ENCODE measurements at places on chromosomes 12 and 14.

GRCh38 chr12:114266536-114266935 lies 139.4 kb downstream of the TBX5 start:
- DNase-seq = no peak

- peak; percentile 96 for DNase-seq
Observed at GRCh38 chr12:14514946-14515345, 52.7 kb downstream of the PLBD1 start.

DNA sequence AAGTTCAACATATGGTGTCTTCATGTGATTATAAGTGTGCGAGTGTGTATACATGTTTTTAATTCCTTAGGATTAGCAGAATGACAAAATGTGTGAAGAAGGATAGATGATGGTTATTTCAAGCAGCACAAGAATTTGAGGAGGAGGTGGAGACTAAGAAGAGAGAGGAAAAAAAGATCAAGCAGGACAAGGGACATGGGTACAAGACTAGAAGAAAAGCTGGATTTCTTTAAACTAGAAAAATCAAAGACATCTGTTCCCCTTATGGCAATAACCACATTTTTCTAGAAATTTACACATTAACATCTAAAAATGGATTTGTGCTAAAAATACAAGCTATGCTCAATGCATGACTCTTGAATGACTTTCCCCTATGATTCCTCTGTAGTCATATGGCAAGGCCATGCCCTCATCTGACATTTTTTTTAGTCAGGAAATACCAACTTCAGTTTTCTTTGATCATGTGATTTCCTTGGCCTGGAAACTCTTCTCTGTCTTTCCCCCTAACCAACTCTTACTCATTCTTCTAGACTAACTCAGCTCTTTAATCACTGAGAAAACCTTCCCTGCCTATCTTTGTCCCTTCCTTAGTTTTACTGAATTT lies 435.8 kb downstream of the NRXN3 start:
- DNase-seq = peak; percentile 76

GRCh38 chr12:75704208-75704607 lies 192.8 kb upstream of the KRR1 start:
- no peak for DNase-seq

DNA sequence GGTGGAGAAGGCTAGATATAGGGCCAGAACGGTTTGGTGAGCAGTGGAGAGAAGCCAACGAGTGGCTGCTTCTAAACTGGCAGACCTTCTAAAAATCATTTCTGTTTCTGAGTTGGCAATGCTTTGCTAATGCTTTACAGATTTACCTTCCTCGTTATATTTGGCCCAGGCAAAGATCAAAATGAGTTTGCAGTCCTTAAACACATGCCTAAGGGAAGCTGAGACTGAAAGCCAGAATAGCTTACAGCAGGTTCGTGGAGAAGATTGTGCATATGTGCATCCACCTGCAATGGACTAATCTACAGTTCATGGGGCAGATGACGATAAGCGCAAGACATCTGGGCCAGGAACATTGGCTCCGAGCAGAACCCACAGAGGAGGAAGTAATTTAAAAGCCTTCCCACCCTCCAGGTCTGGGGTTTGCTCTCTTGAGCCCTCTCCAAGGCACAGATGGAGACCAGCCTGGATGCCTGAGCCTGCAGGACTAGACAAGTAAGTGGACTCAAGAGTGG lies 99.4 kb downstream of the NINJ2 start:
- DNase-seq = no peak

DNA sequence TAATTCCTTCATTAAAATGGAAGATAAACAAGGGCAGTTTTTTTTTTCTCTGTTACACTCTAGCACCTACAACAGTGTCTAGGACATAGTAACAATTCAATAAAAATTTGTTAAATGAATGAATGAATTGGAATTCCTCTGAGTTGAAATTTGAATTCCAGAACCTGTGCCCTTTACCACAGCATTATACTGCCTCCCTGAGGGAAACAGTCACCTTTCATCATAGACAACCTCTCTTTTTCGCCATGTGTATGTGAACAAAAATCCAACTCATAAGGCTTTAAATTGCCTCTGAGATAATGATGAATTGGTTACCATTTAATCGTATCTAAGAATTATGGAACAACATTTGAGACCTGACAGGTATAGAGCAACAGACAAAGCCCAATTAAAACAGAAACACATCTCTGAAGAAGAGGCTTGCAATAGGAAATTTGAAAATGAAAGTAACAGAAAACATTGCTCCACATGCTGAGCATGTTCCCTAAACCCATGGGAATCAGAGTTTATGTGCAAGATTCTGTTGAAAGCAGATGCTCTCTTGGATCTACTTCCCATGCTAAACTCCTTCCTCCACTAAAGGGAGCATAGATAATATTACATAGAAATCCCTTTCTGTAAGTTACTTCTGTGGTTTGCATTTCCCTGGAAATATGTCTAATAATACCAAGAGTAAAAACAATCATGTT lies 657.8 kb downstream of the GALC start:
- peak; percentile 4 for DNase-seq

DNA sequence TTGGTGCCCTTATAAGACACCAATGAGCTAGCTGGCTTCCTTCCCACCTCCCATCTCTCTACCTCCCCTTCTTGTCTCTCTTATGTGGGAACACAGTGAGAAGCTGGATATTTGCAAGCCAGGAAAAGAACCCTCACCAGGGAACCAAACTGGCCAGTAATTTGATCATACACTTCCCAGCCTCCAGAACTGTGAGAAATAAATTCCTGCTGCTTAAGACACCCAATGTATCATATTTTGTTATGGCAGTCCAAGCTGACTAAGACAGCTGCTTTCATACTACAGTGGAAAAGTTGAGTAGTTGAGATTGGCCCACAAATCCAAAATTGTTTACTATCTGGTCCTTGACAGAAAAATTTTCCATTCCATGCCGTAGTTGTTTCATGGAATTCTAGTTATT lies 269.0 kb downstream of the KCNH5 start:
- no peak for DNase-seq

DNA sequence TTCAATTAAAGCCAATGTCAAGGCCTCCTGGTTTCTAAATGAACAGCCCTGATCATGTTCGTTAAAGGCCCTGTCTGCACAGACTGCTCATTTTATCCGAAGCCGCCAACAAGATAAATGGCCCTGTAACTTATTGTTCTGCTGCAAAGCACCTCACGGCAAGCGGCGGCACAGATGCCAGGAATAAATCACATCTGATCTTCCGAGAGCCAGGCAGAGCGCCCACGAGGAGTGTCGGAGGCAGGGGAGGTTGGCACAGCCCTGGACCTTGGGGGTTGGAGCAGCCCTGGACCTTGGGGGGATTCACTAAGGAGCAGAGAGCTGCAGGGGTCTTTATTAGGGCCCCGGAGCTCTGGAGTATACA lies 110.5 kb downstream of the SCARB1 start:
- no peak for DNase-seq

- no peak for DNase-seq
Observed at GRCh38 chr14:24465368-24465767, 22.8 kb upstream of the SDR39U1 start.

DNA sequence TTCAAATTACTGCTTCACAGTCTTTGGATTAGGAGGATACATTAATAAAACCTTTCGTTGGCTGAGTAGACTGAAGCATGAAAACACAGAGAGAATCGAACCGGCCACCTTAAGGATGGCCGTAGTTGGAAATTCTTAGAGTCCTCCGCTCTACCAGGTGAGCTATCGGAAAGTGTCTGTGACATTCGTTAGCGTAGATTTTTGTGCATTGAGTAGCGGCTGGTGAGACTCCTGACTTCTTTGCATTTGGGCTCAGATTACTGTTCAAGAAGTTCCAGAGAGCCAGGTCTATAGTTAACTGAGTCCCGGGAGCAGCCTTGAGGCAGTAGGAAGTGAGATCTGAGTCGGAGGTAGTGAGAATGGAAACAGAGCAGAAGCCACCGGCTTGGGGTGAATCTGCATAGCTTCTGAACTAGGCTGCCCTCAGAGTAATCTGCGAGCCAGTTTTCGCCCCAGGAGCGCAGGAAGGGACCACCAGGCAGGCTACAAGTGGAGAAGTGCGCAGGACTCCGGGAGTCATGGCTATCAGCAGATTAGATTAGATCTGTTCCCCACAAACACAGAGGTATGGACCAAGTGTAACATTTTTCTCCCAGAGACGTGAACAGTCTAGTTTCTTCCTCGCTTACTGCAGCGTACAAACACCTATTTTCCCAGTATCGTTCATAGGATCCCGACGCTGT lies 11.0 kb downstream of the OR6S1 start:
- peak; percentile 74 for DNase-seq

DNA sequence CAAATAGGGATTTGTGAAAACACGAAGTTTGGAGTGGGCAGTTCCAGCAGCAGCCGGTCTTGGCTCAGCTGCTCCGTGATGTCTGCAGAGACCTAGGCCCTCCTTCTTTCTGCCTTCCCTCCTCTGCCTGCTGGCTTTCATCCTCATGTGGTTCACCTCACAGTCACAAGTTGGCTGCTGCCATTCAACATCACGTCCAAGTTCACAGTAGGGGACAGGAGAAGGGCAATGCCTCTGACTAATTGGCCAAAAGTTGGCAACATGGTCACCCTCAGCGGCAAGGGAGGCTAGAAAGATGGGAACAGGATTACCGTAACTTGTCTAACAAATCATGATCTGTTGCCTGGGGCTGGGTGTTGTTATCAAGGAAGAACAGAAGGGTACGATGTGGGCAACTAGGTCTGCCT lies 7.8 kb upstream of the CACNA2D4 start:
- no peak for DNase-seq

GRCh38 chr12:25362646-25363045 lies 111.9 kb upstream of the KRAS start:
- no peak for DNase-seq

DNA sequence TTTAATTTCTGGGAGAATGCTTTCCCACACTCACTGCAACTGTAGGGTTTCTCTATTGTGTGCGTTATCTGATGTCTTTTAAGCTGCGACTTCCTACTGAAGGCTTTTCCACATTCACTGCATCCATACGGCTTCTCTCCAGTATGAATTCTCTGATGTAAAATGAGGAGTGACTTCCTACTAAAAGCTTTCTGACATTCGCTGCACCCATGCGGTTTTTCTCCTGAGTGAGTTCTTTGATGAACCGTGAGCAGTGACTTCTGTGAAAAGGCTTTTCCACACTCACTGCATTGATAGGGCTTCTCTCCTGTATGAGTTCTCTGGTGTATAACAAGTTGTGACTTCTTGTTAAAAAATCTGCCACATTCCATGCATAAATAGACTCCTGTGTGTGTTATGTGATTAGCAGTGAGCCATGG lies 29.7 kb downstream of the ZNF605 start:
- DNase-seq = no peak

DNA sequence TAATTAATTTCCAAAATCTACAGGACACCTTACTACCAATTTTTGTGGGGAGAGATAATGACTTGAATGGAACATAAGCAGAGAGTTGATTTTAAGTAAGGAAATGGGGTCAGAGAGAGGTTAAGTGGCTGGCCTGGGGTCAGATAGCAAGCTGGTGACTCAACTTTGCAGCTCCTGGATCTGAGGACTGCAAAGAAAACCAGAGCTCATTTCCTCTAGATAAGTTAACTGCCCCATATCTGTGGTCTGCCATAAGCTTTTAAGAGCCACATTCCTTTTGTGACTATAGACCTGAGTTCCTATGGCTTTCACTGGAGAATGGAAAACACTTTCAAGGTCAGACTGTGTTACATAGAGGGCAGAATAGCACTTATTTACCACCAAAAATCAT lies 201.2 kb upstream of the PRICKLE1 start:
- DNase-seq = peak; percentile 13

DNA sequence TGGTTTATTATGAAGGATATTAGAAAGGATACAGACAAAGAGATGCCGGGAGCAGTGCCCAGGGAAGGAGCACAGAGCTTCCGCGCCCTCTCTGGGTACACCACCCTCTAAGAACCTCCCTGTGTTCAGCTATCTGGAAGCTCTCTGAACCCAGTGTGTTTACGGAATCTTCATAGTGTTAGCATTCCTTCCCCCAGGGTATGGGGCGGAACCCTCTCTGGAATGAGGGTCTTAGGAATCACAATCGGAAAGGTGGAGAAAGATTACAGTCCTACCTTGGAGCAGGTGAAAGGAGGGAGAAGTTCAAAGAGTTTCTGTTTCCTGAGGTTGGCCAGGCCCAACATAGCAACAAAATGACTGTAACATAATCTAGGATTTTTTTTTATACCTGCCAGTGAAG lies 6.8 kb upstream of the NUDT4 start:
- no peak for DNase-seq

DNA sequence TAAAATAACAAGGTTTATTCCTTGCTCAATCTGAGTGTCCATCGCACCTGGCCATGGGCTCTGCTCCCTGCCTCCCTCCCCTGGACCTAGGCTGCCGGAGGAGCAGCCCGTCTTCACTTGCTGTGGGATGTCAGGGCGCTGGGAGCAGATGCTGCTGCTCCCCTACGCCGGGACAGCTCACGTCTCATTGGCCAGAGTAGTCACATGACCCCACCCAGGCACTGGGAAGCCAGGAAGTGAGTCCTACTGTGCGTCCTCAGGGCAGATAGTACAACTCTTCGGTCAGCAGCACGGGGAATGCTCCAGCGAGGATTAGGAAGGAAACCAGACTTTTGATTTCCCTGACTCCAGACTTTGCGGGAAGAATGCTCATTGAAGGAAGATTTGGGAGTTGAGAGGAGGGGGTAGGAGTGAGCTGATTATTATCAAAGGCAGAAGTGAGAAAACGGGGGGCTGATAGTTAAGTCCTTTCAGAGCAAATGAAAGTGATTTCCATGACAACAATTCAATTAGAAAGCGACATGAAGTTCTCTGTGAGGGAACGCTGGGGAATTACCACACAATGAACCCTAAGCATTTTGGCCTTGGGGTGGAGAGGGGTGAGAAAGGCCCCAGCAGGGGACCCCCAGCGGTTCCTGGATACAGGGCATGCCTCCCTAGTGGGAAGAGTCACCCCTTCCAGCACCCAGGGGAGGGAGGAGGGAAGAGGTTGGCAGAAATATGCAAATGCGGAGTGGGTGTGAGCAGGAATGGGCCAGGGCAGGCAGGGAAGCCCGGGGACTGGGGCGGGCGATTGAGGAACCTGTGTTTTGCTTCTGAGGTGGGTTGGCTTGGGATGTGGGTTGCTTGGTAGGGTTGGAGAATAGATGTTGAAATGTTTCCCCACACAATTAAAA lies 215.5 kb downstream of the AACS start:
- DNase-seq = no peak

DNA sequence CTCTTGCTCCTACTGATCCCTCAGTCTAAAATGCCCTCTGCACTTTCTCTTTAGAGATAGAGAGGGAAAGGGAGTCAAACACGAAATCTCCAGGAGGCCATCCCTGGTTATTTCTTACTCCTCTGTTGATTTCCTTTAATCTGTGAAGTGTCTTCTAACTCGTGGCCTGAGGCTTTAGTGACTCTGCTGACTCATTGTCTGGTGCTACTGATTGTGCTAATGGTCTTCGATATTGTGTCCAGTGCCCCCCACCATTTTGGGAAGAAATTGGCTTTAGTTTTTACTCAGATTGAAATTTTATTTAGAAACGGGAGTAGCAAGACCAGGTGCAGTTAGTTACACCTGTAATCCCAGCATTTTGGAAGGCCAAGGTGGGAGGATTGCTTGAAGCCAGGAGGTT lies 839 bp downstream of the CLEC9A start:
- DNase-seq = no peak

GRCh38 chr14:53350429-53350828 lies 197.3 kb upstream of the DDHD1 start:
- no peak for DNase-seq

GRCh38 chr14:63562405-63562804 lies 19.2 kb upstream of the PPP2R5E start:
- peak; percentile 50 for DNase-seq

Data from bronchial epithelial cell (primary cell).